Right forelimb (tissue), 1 donor: ENCODE measurements at places on chromosomes 16 and 17.

- no peak for DNase-seq
These were observed 30.8 kb upstream of the RBBP6 start for GRCh38 chr16:24508614-24509013.

DNA sequence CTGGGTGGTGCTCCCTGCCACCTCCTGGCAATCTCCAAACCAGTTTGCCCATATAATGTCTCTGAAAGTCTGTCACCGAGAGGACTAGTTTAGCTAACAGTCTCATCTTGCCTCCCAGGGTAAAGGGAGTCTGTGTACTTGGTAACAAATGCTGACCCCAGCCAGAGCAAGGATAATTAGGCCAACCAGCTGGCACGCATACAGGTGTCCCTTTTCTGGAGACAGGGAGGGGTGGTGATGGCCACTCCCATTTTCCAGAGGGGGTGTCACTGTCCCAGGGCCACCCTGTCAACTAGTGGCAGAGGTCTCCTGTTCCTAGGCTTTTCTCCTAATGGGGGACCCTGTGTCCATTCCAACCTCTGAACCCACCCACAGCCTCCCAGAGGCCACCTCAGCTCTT is 8.1 kb downstream of the FAM83G start:
- no peak for DNase-seq

GRCh38 chr17:48439110-48439850 is 9.3 kb upstream of the SKAP1 start:
- no peak for DNase-seq

GRCh38 chr17:31249835-31250141 is 47.3 kb downstream of the OMG start:
- DNase-seq: no peak

- DNase-seq: no peak
These were observed 50.3 kb upstream of the TBX2 start for GRCh38 chr17:61349350-61349749.

GRCh38 chr17:4850246-4850645 is 17.1 kb downstream of the MINK1 start:
- no peak for DNase-seq

DNA sequence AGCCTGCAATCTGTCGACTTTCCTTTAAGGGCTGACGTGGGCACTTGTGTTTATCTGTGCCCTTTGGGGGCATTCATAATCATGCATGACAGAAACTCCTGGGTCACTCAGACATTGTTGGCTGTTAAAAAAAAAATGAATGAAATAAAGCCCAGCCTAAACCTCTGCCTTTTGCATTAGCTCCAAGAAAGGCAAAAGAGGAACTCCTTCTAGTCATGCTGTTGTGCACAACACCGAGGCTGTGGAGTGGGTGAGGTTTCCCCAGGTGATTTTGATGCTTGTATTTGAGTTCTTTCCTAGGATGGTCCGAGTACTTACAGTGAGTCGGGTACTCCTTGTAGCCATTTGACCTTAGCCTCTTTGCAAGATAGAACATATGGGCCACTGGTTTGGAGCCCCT is 49.6 kb upstream of the IRX6 start:
- no peak for DNase-seq

- peak; percentile 81 for DNase-seq
These were observed 50.4 kb downstream of the OR1D5 start for GRCh38 chr17:3012926-3013581.

GRCh38 chr16:73798471-73798870 is 498.1 kb upstream of the PSMD7 start:
- no peak for DNase-seq

DNA sequence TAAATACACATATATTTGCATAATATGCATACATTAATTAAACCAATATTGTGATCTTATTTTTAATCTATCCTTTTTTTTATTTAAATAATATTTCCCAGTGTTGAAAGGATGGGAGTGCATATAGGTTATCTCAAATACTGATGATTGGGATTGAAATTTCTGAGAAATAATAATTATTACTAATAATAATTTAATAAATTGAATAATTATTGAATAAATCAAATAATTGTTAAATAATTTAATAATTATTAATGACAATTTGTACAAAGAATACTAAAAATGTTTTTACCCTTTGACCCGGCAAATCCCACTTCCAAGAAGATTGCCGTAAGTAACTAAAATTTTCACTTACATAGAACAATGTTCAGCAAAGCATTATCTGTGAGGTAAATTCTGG is 148.9 kb downstream of the ZNF18 start:
- DNase-seq: no peak

DNA sequence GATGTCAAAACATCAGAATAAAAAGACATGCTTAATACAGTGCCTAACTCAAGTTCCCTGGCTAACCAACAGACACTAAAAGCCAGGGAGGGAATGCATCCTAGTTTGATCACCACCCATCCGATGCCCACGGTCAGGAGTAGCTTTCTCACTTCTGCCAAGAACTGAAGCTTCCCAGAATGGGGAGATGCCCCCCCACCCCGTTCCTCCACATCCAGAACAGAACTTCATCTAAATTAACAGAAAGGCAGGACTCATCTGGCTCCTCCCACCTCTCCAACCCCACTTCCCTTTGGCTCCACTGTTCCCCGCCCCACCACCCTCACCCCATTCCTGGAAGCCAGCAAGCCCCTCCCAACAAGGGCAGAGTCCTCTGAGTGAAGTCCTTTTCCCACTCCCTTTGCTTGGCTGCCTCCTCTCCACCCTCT is 33.7 kb downstream of the GDE1 start:
- no peak for DNase-seq

- no peak for DNase-seq
These were observed 4.7 kb downstream of the DOC2A start for GRCh38 chr16:30006095-30006473.

DNA sequence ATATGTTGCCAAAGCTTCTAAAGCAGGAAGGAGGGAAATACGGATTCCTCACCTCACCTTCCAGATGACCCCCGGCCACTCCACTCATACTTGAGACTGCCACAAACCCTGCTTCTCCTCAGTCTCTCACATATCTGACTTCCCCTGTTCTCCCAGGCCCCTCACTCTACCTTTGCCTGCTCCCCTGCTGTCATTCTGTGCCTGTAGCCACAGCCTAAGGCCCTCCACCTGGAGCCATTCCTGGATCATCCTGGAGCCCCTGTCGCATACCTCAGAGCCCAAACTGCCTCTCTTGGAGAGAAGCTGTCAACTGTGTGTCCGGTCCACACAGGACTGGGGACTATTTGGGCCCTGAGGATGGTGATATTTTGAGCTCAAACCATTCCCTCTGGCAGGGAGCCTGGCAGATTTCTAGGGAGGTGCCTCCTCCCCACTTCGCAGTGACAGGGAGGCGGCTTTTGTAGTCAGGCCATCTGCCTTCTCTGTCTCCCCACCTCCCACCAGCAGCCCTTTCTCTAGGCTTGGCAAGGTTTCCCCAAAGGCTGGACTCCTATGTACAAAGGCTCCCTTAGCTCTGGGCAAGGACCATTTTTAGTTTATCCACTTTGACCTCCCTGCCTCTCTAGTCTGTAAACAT is 2.3 kb upstream of the MED24 start:
- no peak for DNase-seq

GRCh38 chr16:87822108-87822970 is 47.0 kb downstream of the SLC7A5 start:
- no peak for DNase-seq

DNA sequence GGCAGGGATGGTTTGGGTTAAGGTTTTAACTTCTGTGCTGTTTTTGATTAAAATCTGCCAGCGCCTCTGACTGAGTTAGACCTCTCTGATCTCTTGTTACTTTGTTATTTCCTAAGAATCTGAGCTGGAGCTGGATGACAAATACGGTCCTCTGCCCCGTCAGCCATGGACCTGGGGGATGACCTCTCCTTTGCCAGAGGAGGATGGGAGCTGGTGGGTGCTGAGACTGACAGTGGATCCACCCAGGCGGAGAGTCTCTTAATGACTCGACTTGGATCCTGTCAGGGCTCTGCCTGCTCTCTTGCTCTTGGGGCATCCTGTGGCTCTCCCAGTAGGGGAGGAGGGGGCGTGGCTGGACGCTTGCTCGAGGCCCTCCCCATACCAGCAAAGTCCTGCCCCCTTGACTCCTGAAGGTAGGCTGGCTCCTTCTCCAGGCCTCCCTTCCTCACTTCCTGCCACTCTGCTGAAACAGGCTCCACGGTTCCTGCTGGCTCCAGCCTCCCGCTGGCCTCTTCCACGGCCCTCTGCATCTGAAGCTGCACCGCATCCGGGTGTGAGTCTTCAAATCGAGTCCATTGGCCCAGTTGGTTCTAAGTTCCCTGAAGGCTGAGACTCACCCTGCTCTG is 24.8 kb upstream of the MAP3K14 start:
- peak; percentile 61 for DNase-seq

- DNase-seq: no peak
These were observed 111.4 kb upstream of the SALL1 start for GRCh38 chr16:51262428-51262827.

DNA sequence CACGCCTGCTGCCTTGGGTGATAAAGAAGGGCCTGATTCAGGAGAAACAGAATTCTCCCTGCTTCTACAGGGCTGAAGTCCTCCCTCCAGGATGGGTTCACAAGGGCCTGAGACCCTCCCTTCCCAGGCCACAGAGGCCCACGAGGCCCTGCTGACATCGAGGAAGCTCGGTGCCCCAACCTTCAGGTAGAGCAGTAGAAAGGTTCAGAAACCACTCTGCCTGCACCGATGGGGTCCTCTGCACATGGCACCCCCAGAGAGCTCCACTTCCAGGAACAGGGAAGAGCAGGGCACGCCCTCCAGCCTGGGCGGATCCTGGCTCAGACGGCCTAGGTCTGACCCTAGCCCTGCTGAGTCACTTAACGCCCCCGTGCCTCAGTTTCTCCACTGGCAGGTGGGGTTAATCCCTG is 773 bp downstream of the CENPX start:
- no peak for DNase-seq

GRCh38 chr17:66684261-66684660 is 150.7 kb upstream of the CACNG5 start:
- no peak for DNase-seq
